CD8-positive, alpha-beta memory T cell (primary cell): ENCODE measurements at places on chromosomes 6 and 20.

DNA sequence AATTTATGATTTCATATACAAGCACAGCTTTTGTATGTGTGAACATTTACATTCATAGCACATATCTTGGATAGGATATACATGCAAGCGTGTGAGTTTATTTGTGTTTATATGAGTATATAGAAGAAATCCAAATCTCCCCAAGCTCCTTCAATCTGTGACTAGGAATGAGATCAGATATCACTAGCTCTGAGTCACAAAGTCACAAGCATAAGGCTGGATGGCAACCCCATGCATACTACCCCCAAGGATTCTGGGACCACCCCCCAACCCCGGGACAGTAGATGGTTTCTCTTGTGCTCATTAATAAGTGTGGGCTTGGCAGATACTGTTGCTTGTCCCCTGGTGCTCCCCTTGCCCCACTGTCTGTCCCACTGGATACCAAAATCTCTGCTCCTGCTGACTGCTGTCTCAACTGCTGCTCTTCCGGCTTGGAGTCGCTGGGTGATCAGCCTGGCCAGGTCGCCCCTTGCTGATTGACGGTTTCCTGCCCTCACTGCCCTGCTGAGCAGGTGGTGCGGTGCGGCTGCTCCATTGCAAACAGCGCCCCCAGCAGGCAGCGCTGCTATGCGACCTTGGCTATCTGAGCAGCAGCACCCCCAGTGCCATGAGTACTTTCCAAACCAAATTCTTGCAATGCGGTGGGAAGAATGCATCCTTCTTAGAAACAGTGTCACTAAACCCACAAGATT lies 279.4 kb downstream of the CD83 start:
- DNase-seq, result no peak

- no peak for DNase-seq
Observed at GRCh38 chr6:127554435-127555006, 22.5 kb upstream of the C6orf58 start.

DNA sequence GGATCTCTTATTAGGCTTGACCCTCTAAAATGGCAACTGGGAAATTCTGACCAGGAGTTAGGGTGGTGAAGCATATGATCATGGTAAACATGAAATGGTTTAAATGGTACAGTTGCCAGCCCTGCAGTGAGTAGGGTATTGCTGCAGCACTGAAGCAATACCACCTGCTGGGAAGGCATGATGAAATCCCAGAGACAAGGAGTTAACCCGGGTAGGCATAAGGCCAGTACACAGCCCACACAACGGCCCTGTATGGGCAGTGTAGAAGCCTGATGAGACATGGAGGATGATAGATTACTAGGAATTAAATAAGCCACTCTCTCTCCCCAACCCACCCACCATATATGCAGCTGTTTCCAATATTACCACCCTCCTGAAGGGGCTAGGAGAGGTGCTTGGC lies 197.4 kb upstream of the MOCS1 start:
- no peak for DNase-seq

DNA sequence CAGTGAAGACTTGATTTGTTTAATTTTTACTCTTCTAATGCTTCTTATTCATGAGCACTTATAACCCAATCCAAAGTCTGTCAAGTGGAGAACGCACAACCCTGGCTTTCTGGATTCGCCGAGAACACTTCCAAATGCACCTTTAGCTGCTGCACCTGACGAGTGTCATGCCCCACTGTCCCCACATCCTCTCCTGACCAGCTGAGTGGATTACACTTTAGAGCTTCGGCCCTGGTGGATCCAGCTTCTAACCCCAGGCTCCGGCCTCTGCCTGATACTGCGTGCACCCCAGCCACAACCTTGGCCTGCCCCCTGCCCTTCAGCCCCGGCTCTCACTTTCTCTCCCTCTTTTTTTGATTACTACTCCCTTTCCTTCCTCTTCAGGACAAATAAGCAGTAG lies 258.8 kb downstream of the TMEM242 start:
- DNase-seq, result no peak

DNA sequence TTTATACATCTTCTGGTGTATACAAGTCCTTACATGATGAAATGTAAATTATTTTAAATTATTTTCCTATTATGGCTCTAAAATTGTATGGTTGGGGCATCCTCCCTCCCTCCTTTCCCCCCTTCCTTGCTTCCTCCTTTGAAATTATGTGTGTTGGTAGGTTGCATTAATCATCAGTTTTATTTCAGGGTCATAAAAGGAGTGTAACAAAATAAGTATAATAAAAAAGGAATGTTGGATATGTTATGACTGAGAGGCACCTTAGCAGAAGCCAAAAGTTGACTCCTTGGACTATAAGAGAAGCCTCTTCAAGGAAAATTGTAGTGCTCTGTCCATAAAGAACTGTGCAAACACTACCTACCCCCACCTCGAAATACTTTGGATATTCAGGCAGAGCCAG lies 46.6 kb upstream of the PTPRK start:
- DNase-seq, result no peak

- no peak for DNase-seq
Observed at GRCh38 chr6:23349521-23350147, 776.4 kb upstream of the NRSN1 start.

GRCh38 chr20:584971-585301 lies 25.2 kb downstream of the TCF15 start:
- no peak for DNase-seq

GRCh38 chr6:131629651-131630050 lies 1.6 kb upstream of the MED23 start:
- DNase-seq, result no peak

GRCh38 chr6:38262609-38263008 lies 377.1 kb downstream of the BTBD9 start:
- no peak for DNase-seq

GRCh38 chr6:36618366-36619355 lies 24.5 kb downstream of the SRSF3 start:
- no peak for DNase-seq

DNA sequence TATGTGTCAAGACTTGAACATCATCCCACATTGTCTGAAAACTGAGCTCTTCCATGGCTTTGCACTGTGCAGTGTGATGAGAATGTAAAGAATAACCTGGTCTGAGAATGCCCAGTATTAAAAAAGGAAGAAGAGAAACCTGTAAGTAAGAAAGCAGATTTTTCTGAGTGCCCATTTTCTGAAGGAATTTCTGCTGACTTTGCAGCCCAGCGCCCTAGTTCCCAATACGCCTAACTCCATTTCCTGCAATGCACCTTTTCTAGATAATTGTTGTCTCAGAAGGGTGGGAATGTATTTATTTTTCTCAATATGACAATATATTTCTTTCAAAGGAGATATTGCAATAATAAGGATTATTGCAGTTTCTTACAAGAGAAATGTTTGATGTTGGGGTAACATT lies 231.5 kb downstream of the HAO1 start:
- no peak for DNase-seq

- no peak for DNase-seq
Observed at GRCh38 chr6:107540465-107540857, 50.5 kb downstream of the SOBP start.

GRCh38 chr6:14066782-14067406 lies 50.7 kb upstream of the CD83 start:
- peak; percentile 37 for DNase-seq

- no peak for DNase-seq
Observed at GRCh38 chr6:150336299-150336698, 32.5 kb upstream of the IYD start.

GRCh38 chr6:44217332-44218143 lies 812 bp downstream of the MYMX start:
- DNase-seq, result no peak

DNA sequence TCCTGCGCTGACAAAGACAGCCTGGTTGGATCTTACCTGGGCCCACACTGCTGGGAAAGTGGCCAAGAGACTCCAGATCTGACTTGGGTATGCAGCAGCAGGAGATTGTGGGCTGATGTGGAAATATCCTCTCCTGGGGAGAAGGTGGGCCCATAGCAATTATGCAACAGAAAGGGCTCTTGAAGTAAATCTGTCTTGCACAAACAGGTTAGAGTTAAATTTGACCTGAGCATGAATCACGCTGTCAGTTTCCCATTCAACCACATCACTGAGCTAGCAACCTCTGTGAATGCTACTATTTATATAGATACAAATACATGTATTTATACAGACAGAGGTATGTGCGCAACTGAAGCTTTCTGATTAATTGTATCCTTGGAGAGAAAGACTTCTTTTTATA lies 28.3 kb upstream of the PDYN start:
- DNase-seq, result no peak

DNA sequence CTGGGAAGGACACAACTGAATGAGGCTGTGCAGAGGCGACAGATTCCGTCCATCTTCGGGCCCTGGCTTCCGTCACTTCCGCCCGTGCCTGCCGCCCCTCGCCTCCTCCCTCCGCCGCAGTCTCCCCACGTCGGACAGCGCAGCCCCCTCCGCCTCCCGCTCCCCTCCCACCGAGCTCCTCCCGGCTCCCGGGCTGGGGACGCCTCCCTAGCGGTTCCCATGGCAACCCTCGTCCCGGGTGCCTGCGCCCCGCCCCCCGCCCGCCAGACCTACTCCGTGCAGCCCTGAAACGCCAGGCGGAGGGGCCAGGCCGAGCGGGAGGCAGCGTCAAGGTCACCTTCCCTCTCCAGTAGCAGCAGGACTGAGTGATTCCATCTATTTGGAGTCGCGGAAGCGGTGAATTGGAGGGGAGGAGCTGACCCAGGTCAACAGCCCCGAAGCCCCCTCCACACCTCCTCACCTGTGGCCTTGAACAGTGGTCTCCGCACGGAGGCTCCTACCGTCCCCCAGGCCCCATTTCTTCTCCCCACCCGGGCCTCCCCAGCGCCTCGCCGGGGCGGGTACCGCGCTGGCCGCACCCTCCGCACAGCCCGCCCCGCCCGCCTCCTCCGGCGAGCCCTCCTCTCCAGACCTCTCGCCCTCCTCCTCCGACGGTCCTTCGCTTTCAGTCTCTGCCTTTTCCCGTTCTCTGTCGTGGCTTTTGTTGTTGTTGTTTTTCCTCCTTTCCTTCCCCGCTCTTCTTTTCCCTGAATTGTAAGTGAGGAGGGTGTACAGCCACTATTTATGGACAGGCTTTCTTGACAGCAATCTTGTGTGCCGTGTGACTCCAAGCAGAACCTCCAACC lies 951 bp downstream of the NRSN2 start:
- peak; percentile 74 for DNase-seq

- no peak for DNase-seq
Observed at GRCh38 chr6:4189249-4189648, 53.9 kb upstream of the ECI2 start.

- no peak for DNase-seq
Observed at GRCh38 chr20:9399322-9399721, 115.1 kb upstream of the LAMP5 start.

DNA sequence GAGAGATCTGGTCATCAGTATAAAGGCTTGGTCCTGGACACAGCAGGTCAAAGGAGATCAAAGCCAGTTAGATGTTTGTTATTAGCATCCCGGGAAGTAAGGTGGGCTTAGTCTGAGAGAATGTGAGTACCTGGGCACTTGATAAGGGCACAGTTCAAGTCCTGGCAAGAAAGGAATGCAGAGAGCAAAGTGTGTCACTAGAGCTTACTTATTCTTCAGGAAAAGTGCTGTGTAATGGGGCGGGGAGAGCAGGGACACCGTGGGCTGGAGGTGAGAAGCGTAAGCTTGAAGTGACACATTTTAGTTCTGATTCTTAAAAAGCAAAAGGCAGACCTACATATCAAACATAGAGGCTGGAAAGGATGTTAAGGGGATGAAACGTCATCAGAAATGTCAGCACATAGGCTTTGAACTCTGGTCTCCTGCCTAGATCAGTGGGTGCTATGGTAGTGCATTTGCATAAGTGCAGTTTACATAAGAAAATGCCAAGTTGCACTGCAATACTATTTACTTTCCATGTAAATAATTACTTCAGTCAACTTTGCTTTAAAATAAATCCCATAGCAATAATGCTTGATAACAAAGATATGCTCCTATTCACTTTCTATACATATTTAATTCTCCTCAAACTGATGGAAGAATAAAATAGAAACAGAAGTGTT lies 2.6 kb downstream of the SAMD5 start:
- DNase-seq, result no peak

DNA sequence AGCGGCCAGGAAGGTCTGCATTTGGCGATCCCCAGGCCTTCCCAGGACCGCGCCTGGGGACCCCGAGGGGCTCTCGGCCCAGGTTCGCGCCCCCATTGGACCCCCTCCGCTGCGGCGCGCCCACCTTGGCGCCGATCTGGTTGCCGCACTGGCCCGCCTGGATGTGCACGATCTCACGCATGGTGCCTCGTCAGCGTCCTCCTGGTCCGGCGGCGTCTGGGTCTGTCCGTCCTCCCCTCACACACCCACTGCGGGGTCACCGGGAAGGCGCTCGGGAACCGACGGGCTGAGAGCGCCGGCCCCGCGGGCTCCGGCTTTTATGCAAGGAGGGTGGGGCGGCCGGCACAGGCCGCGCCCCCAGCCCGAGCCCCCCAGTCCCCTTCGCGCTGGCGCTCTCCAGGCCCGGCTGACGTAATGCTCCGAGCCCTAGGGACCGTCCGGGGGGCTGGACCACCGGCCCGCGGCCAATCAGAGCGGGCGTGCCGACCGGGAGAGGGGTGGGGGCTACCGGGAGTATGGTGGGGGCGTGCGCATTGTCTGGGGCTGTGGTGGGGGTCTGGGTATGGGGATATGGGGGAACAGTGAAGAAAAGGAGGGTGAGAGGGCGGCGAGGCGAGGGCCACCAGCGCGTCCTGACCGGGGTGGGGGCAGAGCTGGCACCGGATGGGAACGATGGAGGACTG lies at the start of gene TUBB2B:
Gene TUBB2B (minus strand): TSS at position 291 of the 683 bp plus-strand sequence. CDS start 110 bp downstream, at position 181.
- no peak for DNase-seq
